ENCODE measurements at places on chromosomes 1 and 21.

- DNase-seq = no peak
These were observed 132.7 kb upstream of the USP24 start for GRCh38 chr1:55347866-55348265.

DNA sequence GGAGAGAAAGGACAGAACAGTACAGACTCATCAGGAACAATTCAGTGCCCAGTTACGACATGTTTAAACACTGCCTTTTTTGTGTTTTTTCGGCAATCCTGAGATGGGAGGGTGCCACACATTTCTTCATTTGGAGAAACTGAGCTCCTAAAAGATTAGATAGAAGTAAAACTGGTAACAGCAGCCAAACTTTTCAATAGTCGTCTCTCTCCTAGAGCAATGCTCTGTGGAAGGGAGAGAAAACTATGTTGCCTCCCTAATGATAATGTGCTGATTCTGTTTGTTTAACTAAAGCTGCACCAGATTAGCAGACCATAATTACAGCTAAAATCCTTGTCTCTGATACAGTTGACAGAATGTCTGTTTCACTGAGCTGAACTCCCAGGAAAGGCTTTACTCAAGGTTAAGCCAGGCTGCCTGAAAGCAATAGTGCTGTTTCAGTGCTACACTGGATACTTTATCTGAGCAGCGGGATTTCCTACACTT lies 76.2 kb upstream of the CXADR start:
- no peak for DNase-seq

DNA sequence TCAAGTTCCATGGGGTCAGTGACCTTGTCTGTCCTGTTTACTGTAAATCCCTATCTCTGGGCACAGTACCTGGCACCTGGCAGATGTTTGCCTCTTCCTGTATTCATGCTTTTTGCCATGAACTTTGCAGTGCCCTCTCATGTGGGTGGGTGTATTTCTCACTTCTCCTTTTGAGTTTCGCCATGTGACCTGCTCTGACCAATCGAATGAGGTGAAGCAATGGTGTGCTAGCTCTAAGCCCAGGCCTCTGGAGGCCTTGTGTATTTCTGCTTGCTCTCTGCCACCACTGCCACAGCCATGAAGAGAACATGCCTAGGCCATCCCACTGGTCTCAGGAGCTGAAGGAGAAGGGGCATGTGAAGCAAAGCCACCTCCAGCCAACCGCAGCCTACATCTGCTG lies 185.5 kb upstream of the ZC3H12A start:
- DNase-seq = no peak

GRCh38 chr1:27383039-27383605 lies at the start of gene CD164L2:
Gene CD164L2, minus strand, starts transcription at chr1:27383333. Its CDS starts 94 bp downstream, at chr1:27383239.
- DNase-seq = no peak

- DNase-seq = no peak
These were observed 53.7 kb upstream of the MAN1A2 start for GRCh38 chr1:117313555-117313954.

GRCh38 chr1:33087677-33088076 lies 6.7 kb downstream of the AZIN2 start:
- no peak for DNase-seq

DNA sequence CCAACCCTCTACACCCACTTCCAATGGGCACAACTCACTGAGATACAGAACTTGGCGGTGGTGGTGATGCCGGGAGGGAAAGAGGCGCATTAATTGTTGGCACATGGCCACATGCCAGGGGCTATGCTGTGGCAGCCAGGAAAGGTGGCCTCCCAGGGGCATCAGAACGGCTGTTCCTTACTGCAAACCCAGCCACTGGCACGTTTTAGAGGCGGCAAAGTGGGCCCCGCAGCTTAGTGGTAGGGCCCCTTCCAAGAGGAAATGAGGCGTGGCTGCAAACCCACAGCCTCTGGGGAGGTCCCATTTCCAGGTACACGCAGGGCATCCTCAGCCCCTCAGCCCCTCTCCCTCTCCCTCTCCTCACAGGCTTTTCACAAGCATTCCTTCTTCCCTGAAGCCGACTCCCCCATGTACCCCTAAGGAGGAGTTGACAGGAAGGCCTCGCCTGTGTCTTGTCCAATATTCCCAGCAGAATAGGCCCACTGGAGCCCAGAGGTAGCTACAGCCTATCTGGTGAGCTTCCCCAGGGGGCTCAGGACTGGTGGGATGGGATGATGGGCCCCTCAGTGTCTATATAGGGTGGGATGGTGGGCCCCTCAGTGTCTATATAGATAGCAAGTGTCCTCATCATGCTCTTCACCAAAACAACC lies 166.2 kb downstream of the CLIC6 start:
- DNase-seq = no peak

DNA sequence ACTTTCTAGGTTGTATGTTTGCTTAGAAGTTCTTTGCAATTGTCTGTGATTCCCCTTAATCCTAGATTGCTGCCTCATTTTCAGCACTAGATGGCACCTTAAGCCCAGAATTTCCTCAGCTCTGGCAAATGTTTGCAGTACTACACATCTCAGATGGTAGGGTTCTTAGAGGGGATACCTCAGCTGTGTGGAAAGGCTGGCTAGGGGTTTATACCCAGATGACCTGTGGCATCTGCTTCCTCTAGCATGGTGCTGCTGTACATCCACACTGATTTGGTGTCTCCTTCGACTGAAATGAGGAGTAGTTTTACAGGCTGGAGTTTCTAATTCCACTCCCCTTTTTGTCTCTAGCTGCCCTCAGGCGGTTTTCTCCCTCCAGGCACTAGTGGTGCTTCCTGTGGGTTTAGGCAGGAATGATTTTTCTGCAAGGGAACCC lies 23.5 kb downstream of the ASB17 start:
- DNase-seq = no peak

- DNase-seq = no peak
These were observed 18.2 kb upstream of the FCGR2A start for GRCh38 chr1:161486806-161487741.

DNA sequence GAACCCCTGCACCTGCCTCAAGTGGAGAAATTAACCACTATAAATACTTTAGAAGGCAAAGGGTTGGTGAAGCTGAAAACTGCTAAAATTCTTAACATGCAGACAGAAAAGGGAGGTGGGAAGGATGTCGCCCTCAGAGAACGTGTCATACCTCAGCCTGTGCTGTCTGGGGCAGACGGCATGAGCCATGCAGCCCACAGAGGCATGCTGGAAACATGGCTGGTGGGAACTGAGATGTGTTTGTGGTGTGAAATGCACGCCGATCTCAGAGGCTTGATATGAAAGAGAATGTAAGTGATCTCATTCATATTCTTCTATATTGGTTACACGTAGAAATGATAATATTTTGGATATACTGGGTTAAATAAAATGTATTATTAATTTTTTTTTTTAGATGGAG lies 16.3 kb downstream of the AGPAT3 start:
- no peak for DNase-seq

- DNase-seq = no peak
These were observed 472.3 kb upstream of the VAMP3 start for GRCh38 chr1:7298749-7299151.

GRCh38 chr1:151934048-151934493 lies 24.8 kb upstream of the THEM4 start:
- DNase-seq = no peak

DNA sequence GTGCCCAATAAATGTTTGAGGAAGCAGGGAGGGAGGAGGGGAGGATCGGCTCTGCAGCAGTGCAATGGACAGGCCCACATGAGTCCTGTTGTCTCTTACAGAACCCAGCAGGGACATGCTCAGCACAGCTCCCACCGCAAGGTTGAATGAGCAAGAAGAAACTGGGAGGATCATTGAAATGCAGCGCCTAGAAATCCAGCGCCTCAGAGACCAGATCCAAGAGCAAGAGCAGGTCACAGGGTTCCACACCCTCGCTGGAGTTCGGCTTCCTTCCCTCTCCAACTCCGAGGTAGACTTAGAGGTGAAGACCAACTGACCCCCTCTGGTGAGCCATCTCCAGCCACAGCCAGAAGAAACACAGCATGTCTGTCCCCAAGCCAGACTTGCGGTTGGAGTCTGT lies 15.9 kb upstream of the TMEM125 start:
- no peak for DNase-seq

- no peak for DNase-seq
These were observed 34.3 kb downstream of the SLC35D1 start for GRCh38 chr1:67019600-67020136.

DNA sequence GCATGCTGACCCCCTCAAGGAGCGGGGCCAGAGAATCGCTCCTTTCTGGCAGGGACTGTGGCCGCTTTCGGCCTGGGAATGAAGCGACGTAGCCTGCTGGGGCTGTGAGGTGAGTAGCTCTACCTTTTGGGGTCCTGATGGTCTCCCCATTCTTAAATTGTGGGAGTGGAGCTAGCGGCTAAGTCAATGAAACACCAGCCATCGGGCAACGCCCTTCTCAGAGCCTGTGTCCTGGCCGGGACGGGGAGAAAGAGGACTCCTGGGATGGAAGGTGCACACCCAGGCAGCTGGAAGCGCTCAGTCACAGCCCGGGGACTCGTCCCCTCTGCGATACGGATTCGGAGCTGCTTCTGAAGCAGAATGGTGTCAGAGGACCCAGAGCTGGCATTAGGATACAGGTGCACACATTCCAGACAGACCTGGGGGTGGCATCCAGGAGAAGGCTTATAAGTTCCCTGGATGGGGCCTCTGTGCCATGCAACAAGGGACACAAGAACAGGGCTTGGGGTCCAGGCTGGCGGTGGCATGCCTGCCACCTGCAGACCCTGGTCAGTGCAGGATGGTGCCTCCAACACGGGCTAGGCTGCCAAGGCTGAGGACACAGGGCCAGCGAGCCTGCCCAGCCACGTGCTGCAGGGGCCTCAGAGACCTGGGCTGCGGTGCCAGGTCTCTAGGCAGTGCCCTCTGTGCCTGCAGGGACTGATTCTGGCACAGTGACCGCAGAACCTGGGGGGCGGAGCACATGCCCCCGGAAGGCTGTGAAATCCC lies 945 bp upstream of the WNT9A start:
- no peak for DNase-seq

GRCh38 chr1:164695956-164696665 lies 137.1 kb downstream of the PBX1 start:
- DNase-seq = no peak

DNA sequence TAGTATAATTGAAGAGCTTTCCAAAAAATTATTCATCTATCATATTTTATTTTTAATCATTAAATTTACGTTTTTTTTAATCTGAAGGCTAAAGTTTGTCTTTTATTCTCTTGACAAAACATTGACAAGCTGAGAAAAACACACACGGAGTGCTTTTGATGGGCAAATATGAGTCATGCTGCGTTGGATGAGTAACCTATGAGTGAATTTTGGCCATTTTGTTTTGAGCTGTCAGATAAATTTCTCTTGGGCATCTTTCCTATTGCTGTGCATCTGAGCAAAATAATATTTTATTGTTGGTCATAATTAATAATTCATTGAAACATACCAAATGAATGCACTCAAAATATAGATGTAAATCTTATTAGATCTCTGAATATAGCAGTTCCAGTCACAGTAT lies 1144.1 kb upstream of the ADGRL2 start:
- DNase-seq = no peak

DNA sequence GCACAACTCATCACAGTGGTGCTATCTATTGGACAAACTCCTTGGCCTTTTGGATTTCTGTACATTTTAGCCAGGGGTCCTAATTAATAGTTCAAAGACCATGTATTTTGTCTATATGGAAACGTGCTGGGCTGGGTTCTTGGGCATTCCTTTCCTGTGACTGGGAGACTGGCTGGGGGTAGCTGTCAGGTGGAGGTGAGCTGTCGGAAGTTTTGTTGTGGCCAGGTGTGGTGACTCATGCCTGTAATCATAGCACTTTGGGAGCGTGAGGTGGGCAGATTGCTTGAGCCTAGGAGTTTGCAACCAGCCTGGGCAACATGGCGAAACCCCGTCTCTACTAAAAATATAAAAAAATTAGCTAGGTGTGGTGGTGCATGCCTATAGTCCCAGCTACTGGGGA lies 392.4 kb downstream of the RPS6KC1 start:
- no peak for DNase-seq

- no peak for DNase-seq
These were observed 34.0 kb downstream of the ELK4 start for GRCh38 chr1:205597691-205598314.

GRCh38 chr1:156376146-156376545 lies 7.1 kb downstream of the RHBG start:
- no peak for DNase-seq

DNA sequence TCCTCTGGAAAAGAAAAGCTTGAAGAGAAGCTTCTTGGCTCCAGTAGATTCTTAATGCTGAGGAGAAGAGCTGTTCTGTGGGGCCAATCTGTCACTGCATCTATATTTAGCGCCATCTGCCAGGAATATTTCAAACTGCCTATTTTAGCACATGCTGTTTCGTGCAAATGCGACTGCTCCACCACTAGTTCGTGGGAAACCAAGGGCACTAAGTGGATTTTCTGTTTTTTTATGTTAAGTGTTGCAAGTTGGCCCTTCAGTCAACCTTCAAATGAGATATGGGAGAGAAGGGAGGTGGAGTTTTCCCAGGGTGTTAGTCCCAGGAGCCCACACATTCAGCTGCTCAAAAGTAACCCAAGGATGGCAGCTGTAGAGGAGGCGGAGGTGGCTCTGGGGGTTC lies 91.9 kb downstream of the TSEN15 start:
- no peak for DNase-seq

GRCh38 chr1:226749467-226749866 lies 10.4 kb upstream of the ITPKB start:
- no peak for DNase-seq

- no peak for DNase-seq
These were observed 499 bp upstream of the C4BPB start for GRCh38 chr1:207088161-207088560.

DNA sequence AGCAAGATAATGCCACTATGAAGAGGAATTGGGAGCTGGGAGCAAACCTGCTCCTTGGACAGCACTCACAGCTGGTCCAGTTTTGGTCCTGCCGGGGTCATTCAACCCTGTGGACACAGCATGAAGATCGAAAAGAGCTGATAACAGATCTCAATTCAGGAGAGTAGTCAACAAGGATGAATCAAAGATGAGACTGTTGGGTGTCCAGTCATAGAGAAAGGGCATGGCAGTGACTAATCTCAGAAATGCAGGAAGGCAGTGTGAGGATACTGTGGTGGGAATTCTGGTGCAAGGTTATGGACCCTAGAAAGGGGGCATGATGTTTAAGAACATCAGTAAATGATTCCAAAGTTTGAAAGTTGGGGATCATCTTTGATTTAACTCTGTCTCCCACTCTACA lies 261.4 kb upstream of the ZP4 start:
- DNase-seq = no peak

All from stimulated activated CD4-positive, alpha-beta T cell treated with anti-CD3 and anti-CD28 coated beads, TNF-alpha, amount 100 ng/mL, for 48 hours (primary cell).